RPMI7951 (cell line): ENCODE measurements at places on chromosomes 7 and 10. TPM values are rescaled to one million over a fixed set of nuclear protein-coding genes. Genes with fewer than 3 reads are reported as not detected.

The NCF1 gene
- not detected in 2 replicates for total RNA-seq

The TDRD1 gene
- not detected in 2 replicates for total RNA-seq

The BMPER gene
- total RNA-seq = 3.0 and 7.2 TPM in 2 replicates

The ADRB1 gene
- total RNA-seq = not detected in 2 replicates

The SEMA4G gene
- total RNA-seq = 0.49 and 0.84 TPM in 2 replicates
